ENCODE measurements at places on chromosomes 16 and 17. TPM values are rescaled to one million over a fixed set of nuclear protein-coding genes. Genes with fewer than 3 reads are reported as not detected.

Gene HBA1
- total RNA-seq: 1,075 TPM

Gene KRT32
- not detected for total RNA-seq

Gene KRTAP3-2
- total RNA-seq: not detected

Gene ZPBP2
- not detected for total RNA-seq

Gene CKLF
- total RNA-seq: 38.8 TPM

Gene HASPIN
- 1.8 TPM for total RNA-seq

Gene HSD11B2
- total RNA-seq: 4.3 TPM

Gene TMEM219
- 30.3 TPM for total RNA-seq

Gene EARS2
- total RNA-seq: 32.5 TPM

Gene ITGAX
- 1.8 TPM for total RNA-seq

Gene PTGES3L
- total RNA-seq: 4.0 TPM

Gene UBFD1
- 157 TPM for total RNA-seq

Gene TMEM235
- total RNA-seq: 1.8 TPM

Gene TERB1
- not detected for total RNA-seq

Gene ABCA9
- 12.8 TPM for total RNA-seq

Gene UMOD
- not detected for total RNA-seq

Gene CES3
- total RNA-seq: 0.77 TPM

Gene ALOX15
- 2.9 TPM for total RNA-seq

Gene TNP2
- total RNA-seq: not detected

Gene C1QTNF8
- total RNA-seq: 0.22 TPM

Gene RBFOX1
- 22.2 TPM for total RNA-seq

Gene OTOA
- 0.22 TPM for total RNA-seq

Gene RPRML
- not detected for total RNA-seq

Gene GID4
- total RNA-seq: 10.7 TPM

Gene MRPS7
- total RNA-seq: 38.5 TPM

Gene WNT9B
- 0.16 TPM for total RNA-seq

Gene HOXB2
- total RNA-seq: not detected

Gene GNG13
- 3.8 TPM for total RNA-seq

Gene PYDC1
- not detected for total RNA-seq

Gene NHERF2
- 36.8 TPM for total RNA-seq

Gene KRTAP2-1
- total RNA-seq: not detected

Data from camera-type eye (tissue), 1 donor.